ENCODE measurements at places on chromosomes 1 and 21.
A peak's percentile ranks its signal among the peaks of the same experiment; 100 is the strongest.

- DNase-seq, result no peak
These were observed 35.1 kb downstream of the IL6R start for GRCh38 chr1:154440036-154440804.

- DNase-seq, result no peak
These were observed 15.6 kb downstream of the SLC26A9 start for GRCh38 chr1:205927676-205928075.

DNA sequence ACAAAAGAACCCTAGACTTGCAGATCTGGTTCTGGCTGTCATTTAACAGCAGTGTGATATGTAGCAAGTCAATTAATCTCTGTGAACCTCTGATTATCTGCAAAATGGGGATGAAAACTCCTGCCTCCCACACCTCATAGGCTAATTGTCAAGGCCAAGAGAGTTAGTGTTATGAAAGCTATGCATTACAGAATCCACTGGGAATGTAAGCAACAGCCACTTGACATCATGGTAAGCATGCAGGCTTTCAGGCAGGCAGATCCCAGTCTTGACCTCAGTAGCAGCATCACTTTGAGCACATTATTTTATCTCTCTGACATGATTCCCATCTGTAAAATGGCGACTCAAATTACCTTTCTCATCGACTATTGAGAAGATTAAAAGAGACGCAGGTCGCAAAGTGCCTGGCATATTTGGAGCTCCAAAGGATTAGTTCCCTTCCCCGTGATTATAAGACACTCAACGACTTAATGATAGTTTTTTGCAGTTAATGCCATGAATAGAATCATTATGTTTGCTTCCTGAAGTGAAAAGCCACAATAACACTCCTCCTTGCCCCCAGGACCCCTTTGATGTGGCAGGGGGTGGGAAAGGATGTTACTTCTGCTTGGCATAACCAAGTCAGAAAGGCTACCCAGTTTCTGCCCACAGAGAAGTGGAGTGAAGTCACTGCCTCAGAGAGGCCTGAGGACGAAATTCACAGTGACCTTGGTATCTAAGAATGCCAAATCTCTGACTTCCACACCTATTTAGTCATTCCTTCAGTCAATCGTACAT is 273.0 kb upstream of the NFIA start:
- DNase-seq, result no peak

DNA sequence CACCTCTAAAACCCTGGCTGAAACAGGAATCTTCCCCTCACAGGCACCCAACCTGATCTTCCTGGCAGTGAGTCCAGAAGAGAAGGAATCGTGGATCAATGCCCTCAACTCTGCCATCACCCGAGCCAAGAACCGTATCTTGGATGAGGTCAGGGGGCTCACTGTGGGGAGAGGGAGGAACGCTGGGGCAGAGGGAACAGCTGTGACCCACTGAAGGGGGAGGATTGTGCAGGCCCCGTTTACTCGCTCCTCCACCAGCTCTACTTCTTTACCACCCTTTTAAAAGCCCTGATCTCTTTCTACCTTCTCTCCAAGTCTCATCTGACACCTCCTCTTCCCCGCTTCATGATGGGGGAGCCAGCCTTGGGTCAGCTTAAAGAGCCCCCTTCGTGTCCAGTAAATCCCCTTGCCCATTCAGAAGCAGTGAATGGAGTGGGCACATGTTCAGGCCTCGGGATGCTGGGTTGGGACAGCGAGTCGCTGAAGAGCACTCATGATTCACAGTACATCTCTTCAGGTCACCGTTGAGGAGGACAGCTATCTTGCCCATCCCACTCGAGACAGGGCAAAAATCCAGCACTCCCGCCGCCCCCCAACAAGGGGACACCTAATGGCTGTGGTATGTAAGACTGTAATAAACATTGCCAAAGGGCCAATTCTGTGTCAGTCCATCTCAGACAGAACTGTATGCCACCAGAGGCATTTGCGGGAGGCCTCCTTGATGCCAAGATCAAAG is 7.3 kb downstream of the PLEKHO1 start:
- peak; percentile 22 for DNase-seq

- DNase-seq, result no peak
These were observed 63.4 kb upstream of the PPP2R5A start for GRCh38 chr1:212221801-212222200.

DNA sequence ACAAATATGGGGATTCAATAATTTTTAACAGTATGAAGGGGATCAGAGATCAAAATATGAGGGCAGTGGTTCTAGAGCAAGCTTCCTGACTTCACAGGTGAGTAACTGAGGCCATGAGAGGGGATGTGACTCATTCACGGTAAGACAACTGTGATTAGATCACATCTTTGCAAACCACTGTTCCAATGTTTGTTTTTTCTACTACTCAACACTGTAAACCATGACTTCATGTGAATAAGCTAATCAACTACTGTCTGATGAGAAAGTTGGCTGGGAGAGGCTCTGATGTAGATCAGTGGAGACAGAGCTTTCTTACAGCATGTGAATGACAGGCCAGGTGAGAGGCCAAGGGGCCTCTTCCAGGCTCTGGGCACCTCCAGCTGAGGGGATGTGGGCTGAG is 84.7 kb downstream of the BRINP2 start:
- DNase-seq, result no peak

DNA sequence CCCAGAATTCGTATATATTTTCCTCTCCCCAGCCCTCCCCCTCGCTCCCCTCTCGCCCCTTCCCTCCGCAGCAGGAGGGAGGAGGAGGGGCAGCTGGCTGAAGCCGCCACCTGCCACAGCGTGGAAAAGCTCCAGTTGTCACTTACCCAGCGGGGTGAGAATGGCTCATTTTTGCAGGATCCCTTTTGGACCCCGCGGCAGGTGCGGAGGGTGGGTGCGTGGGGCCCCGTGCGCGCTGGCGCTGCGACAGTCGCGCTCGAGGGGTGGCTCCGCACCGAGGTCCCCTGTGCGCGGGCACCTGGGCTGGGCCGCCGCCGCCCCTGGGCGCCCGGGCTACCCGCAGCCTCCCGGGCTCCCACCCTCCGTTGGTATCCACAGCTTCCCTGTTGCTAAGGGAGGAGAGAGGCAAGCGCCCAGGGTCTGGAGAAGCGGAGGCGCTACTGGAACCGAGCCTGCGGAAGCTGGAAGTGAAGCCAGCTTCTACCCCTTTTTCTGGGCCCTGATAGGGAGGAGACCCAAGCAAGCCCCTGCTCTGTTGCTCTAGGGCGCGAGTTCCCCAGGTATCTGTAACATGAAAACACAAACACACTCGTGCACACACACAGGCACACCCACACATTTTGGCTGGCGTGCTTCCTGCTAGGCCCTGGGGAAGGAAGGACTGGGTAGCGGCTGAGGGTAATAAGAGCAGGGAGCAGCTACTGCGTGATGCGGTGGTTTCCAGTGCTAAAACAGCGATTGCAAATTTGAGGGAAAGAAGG is at the start of gene ERICH3:
TSS of gene ERICH3 (minus strand) at position 442 of the 761 bp plus-strand sequence. CDS start at position 169, 273 bp downstream.
- DNase-seq, result peak; percentile 6

GRCh38 chr1:50423670-50424000 is 392 bp upstream of the DMRTA2 start:
- DNase-seq, result no peak

DNA sequence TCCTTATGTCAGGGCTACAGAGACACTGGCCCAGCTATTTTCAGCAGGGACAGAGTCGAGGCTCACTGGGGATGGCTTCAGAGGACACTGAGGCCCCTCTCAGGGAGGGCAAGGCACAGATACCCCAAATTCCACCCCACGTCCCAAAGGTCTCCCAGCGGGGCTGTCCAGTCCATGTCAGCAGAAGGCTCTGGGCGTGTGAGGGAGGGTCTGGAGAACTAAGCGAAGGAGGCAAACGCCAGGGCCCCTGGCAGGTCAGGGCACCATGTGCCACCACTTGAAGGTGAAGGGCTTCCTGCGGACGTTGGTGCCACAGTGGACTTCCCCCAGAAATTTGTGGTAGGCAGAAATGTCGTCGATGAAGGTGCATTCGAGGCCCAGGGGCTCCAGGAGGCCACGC is 15.0 kb upstream of the SDHB start:
- no peak for DNase-seq

GRCh38 chr1:214957330-214958137 is 125.0 kb upstream of the KCNK2 start:
- DNase-seq, result peak; percentile 91

DNA sequence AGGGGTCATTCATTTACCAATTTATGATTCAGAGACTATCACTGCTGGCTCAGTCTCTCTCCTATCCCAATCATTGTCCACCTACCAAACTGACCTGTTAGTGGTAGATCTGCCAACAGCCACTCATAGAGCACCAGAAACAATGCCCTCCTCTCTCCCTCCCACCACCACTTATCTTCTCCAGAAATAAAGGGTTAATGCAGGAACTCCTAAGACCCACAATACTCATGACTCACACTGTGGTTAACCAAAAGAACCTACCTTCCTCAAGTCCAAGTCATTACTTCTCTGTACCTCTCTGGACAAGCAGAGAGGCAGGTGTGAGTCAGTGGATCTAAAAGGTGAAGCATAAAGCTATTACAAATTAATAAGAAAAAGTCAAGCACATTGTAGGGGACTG is 40.9 kb upstream of the CAMK1G start:
- DNase-seq, result no peak

DNA sequence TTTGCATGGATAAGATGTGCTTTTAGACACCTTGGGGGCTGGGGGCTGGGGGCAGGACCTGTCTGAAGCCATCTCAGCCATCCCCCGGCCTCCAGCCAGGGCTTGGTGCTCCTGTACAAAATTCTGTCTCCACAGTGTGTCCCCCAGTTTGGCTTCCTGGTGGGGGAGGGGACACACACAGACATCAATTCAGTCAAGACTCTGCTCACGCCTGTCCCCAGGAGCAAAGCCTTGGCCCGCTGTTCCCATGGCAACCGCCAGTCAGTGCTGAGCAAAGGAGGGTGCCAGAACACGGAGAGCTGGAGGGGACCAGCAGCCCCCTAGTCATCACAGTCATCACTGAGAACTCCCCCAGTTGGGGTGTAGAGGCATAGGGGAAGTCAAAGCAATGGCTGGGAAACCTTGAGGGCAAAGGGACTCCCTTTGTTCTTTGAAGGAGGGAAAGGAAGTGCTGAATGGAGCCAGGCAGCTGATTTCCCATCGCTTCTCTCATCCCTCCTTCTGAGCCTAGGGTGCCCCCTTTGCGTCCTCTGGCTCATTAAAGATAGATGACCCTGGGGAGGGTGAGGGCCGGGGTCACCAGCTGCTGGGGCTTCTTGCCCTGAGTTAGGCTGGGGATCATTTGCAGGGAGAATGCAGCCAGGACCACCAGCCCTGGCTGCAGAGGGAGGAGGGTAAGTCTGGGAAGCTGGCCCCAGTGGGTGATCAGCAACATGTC is 134.9 kb upstream of the IPO9 start:
- DNase-seq, result no peak

- DNase-seq, result no peak
These were observed 154.3 kb downstream of the GLUL start for GRCh38 chr1:182237329-182237728.

DNA sequence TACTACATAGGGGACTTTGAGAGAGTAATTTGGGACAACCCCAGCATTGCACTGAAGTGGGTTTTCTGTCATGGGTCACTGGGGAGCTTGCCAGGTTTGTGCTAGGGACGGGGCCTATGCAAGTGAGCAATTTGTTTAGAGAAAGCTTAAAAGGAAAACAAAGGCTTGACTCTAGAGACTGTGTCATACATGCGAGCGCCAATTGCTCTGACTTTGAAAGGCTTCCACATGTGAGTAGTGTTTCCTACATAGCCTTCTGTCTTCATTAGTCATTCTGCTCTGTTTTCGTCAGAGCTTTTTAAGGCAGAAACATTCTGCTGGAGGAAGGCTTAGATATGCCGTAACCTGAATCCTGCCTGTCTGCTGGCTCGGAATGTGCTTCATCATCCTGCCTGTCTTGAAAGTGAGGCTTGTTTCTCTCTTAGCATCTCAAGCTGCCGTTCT is 28.4 kb downstream of the TRIM45 start:
- peak; percentile 86 for DNase-seq

DNA sequence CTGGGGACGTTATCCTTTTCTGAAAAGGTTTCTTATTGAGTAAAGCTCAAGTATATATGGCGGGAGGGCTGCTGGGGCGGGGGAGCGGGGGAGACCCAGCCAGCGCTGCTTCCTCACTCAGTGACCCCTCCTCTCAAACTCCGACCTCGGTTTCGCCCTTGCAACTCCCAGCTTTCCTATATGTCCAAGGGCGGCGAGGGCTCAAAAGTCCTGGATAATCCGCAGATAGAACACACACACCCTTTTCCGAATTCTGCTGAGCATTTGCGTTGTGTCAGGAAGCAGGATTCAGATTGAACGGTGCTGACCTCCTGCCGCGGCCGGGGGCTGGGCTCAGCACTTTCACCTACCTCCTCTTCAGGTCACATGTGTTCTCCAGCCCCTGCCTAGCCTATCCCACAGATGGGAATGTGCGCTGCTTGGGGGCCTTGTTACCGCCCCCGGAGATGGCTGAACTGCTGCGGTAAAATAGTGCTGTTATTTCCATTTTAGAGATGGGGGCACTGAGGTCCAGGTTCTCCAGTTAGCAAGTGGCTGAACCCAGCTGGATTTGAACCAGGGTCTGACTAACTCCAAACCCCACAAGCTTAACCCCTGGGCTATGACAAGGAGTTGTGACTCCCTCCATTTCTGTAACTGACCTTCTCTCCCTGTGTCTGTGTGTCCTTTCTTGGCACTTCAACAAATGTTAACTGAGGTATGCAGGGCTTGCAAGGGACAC is 795 bp upstream of the AHDC1 start:
- DNase-seq, result no peak

DNA sequence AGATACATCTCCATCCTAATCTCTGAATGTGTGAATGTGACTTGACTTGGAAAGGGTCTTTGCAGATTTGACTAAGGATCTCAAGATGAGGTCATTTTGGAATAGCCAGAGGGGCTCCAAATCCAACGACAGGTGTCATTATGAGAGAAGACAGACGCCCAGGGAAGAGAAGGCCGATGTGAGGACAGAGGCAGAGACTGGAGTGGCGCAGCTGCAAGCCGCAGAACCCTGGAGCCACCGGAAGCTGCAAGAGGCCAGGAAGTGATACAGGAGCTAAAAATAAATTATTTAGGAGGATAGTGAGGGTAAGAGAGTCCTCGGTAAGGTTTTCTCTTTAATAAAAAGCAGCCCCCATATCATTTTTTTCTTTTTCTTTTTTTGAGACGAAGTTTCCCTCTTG is 9.7 kb upstream of the AADACL4 start:
- DNase-seq, result no peak

Measured in AG08395 (cell line).